Activated naive CD8-positive, alpha-beta T cell treated with anti-CD3 and anti-CD28 coated beads, Interleukin-2, amount 10 ng/mL, durations not matched to agents 7 days and 5 days (primary cell): ENCODE measurements at places on chromosomes 3 and 15.

DNA sequence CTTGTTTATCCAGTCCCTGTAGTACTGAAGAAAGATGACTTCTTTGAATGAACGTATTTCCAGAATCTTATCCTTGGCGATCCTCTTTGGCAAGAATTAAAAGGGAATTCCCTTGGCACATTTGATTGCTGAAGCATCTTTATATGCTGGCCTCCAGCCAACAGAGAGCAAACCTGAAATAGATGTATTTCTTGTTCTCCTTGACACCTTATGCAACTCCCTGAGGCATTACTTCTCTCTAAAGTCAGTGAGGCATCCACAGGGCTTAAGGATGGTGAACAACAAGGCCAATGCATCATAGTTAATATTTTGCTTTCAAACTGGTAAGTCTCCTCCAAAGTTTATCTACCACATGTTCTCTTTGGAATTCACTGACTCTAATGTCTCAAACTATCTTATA lies 450.9 kb upstream of the THRB start:
- no peak for DNase-seq

DNA sequence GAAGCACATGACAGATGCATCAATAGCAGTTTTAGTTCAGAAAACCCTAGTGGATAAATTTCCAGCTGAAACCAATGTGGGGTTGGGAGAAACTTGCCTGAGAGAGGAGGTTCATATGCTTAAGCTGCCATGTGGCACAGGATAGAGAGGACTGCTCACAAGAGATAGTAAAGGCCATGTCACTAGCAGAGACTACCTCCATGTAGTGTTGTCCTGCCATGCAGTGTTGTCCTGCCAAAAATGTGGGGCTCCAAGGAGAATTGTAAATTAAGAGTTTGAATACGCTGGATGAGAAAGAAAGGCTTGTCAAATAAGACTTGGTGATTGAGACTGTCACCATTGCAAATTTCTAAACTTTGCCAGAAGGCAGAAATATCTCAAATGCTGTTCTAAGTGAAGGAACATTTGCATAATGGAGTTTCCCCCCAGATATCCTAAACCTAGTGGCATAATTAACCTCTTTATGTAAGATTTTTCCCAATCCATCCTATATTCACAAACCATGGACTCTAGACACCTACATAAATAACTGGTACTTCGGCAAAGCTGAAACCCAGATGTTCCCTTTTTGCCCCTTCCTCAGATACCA lies 938.3 kb upstream of the ALCAM start:
- no peak for DNase-seq

DNA sequence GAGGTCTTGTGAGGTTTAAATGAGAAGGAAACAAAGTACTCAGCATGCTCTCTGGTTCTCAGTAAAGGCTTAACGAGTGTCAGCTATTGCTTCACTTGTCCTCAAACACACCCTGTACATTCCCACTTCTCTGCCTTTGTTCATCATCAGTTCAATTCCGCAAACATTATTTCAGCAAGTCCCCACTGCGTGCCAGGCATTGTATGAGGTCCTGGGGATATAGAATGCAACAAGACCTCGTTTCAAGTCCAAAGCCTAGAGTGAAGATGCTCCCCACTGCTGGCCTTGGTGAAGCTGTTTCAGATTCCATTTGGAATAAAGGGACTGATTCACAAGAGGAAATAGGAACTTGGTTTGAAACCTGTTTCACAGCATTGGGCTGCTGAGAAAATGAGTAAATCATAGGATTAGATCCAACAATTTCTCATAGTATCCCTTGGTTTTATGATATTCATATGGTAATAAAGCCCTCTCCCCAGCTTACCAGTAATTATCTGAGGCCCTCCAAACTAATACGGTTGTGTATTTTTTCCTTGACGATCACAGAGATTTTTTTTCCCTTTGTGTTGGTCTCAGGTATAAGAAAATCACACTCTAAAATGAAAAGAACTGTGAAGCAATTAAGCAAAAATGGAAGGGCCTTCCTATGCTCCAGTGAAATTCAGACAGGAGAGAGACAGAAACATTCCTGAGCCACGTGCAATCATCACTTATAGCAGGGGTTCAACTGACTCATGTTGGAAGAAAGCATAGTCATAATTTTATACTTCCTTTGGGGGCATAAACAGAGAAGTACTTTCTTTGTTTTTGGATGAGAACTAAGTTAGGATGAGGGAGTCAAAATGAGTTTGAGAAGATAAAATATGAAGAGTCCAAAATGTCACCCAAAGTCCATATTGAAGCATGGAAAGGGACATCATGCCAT lies 258.6 kb downstream of the RORA start:
- DNase-seq, result no peak

GRCh38 chr3:44845528-44846520 lies 15.9 kb upstream of the TMEM42 start:
- DNase-seq, result no peak

GRCh38 chr3:152299249-152299976 lies 30.7 kb downstream of the MBNL1 start:
- no peak for DNase-seq

DNA sequence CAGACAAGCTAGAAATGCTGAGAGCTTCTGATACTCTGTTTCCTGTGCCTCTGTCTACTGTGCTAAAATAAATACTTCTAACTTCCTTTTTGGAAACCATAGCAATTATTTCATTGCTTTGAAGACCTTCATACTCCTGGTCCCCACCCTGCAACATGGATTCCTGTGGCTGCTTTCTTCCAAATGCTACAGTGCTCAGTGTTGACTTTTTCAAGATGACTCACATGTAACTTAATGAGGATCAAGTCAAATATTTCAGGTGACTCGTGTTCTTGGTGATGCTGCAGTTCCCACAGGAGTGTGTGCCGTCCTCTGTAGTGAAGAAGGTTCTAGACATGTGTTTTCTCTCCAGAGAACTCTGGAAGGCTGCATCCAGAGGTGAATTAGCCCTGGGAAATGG lies 288.6 kb downstream of the CLSTN2 start:
- no peak for DNase-seq

- DNase-seq, result no peak
Observed at GRCh38 chr3:197847866-197848401, 56.9 kb downstream of the LRCH3 start.

GRCh38 chr15:100849021-100849854 lies 30.4 kb upstream of the ALDH1A3 start:
- peak; percentile 79 for DNase-seq

- DNase-seq, result no peak
Observed at GRCh38 chr3:56124546-56124945, 343.7 kb downstream of the ERC2 start.

- DNase-seq, result no peak
Observed at GRCh38 chr15:25800761-25801515, 62.2 kb downstream of the ATP10A start.

DNA sequence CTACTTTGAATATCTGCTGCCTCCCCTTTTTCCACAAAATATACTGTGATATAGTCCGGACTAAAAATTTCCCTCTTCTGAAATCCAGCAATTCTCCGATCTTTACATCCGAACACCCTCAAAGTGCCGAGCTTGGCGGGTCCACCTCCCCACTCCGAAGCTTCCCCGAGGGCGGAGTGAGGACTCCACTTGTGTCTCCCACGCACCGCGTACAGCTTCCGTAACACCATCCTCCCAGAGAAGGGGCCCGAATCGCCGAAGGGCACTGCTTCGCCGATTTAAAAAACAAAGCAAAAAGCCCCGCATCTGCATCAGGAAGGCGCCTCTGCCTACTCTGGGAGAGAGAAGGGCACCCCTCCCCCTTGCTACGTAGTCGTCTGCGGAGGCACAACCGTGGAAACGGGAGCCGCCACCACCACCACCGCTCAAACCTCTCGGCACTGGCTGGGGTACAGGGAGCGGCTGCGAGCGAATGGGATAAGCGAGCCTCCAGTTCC lies 551 bp downstream of the NCBP2 start:
- DNase-seq, result peak; percentile 73

DNA sequence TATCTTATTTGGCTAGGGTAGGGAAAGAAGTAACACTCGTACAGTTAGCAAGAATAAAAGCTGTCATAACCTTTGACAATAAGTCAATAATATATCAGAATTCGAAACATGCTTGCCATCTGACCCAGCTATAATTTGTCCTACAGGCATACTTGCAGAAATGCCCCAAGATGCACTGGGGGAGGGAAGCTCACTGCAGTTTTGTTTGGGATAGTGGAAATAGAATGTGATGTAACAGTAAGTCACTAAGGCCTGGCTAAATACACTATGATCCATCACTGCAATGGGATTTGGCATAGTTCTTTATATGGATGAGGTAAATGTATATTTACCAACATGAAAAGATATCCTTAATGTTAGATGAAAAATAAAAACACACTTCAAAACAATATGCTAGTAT lies 25.5 kb upstream of the TMOD3 start:
- no peak for DNase-seq

GRCh38 chr15:78850941-78851755 lies 21.5 kb upstream of the MORF4L1 start:
- no peak for DNase-seq

- no peak for DNase-seq
Observed at GRCh38 chr15:31516874-31517273, 190.2 kb downstream of the KLF13 start.

DNA sequence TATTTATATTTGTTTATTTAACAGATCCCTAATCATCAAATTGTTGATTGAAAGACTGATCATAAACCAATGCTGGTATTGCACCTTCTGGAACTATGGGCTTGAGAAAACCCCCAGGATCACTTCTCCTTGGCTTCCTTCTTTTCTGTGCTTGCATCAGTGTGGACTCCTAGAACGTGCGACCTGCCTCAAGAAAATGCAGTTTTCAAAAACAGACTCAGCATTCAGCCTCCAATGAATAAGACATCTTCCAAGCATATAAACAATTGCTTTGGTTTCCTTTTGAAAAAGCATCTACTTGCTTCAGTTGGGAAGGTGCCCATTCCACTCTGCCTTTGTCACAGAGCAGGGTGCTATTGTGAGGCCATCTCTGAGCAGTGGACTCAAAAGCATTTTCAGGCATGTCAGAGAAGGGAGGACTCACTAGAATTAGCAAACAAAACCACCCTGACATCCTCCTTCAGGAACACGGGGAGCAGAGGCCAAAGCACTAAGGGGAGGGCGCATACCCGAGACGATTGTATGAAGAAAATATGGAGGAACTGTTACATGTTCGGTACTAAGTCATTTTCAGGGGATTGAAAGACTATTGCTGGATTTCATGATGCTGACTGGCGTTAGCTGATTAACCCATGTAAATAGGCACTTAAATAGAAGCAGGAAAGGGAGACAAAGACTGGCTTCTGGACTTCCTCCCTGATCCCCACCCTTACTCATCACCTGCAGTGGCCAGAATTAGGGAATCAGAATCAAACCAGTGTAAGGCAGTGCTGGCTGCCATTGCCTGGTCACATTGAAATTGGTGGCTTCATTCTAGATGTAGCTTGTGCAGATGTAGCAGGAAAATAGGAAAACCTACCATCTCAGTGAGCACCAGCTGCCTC lies 14.7 kb downstream of the THBS1 start:
- DNase-seq, result no peak

- DNase-seq, result no peak
Observed at GRCh38 chr15:45169608-45170480, 17.9 kb downstream of the SHF start.

DNA sequence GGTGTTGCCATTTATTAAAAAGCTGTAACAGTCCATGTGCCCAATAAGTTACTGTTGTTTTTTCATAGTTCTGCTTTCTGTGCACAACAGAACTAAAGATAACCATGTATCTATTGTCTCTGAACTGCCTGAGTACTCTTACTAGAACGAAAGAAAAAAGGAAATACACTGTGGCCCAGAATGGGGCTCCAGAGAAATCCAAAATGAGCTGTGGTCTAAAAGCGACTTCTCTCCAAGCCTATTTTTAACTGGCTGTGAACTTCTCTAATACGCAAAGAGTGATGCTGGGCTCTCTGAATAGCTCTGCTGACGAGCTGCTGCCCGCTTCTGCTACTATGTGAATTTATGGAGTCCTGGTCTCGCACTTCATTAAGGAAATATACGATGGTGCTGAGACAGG lies 56.2 kb upstream of the LPP start:
- no peak for DNase-seq

- no peak for DNase-seq
Observed at GRCh38 chr3:106573605-106574004, 704.8 kb upstream of the CBLB start.

- DNase-seq, result no peak
Observed at GRCh38 chr15:99121691-99122410, 17.0 kb downstream of the SYNM start.

GRCh38 chr3:46866720-46867549 lies 3.7 kb upstream of the MYL3 start:
- DNase-seq, result peak; percentile 84

DNA sequence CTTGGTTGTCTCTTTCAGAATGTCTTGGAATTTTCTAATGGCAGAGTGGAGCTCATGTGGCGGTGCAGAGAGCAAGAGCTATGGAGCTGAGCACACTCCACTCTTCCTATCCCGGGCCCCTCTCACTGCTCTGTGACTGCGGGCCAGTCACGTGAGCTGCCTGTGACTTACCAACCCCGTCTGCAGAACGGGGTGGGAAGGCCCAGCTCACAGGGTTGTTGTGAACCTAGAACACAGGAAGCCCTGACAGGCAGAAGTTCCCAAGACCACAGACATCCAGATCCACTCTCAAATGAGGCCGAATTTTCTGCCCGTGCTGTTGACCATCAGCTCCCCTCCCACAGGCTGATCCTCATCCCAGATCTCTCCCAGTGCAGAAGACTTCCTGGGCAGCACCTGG lies 35.5 kb upstream of the PLXNA1 start:
- DNase-seq, result no peak

DNA sequence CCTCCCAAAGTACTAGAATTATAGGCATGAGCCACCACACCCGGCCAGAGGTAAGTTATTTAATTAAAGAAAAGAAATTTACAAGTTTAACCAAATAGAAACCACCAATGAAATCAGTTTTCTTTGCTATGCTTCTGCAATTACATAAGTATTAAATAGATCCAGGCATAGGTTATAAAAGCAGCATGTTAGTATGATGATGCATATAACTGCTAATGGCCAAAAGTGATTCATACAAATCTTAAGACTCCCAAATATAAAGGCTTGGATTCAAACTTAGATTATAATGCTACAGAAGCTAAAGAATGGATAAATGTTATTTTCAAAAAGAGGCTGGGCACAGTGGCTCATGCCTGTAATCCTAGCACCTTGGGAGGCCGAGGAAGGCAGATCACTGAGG lies 32.8 kb upstream of the HDC start:
- no peak for DNase-seq

DNA sequence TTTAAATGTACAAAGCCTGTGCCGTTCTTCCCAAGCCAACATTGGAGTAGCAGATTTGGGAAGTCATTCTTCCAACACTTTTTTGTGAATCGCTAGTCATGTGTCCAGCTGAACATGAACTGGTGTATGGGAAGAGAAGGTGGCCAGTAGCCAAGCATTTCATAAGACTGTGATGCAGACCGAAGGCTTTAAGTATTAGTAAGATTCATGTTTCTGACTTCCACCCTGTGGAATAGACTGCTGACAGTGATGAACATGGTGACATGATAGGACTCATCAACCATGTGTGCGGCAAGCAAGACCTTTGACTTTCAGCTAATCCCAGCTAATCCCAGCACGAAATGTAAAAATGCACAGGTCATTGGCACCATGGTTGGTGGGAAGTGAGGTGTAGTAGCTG lies 48.3 kb upstream of the THSD4 start:
- DNase-seq, result no peak

- no peak for DNase-seq
Observed at GRCh38 chr15:85125056-85125661, 143.5 kb downstream of the PDE8A start.
